ENCODE measurements at places on chromosomes 5 and 9.

- no peak for DNase-seq
Measured at GRCh38 chr9:94554439-94555331, at the start of gene PCAT7. TSS of gene PCAT7 (plus strand) at chr9:94555083.

GRCh38 chr5:172548311-172548731 is 92.7 kb upstream of the NEURL1B start:
- no peak for DNase-seq

DNA sequence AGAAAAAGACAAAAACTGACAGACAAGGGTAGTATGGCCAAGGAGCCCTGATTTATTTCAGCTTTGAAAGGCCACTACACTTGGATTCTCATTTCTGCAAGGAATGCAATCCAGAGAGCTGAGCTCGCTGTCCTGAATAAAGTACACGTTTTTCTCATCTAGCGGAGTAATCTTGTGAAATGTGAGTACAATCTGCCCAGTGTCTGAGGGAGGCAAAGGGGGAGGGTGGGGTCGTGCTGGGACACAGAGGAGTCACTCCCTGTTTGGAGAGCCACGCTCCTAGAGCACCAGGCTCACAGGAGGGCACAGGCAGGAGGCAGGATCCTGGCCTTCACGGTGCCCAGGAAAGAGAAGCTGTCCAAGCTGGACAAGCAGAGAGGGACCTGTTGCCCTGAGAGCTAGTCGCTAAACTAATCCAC is 51.0 kb upstream of the IFNK start:
- peak; percentile 40 for DNase-seq

- no peak for DNase-seq
Measured at GRCh38 chr9:78357165-78357873, 60.4 kb downstream of the PSAT1 start.

DNA sequence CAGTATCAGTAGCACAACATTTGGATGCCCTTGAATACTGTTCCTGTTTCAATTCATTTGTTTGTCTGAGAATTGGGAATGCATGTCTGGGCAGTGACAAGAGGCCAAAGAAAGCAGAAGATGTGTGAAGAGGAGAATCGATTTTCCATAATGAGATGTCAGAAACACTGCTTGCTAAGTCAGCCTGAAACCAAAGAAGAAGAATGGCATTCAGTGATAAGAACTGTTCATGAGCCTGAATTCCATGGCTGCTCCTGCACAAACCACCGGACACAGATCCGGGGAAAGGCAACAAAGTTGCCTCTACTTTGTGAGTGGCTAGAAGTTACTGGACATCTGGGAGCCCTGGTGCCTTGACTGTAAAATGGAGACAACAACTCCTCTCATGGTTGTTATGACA is 207.2 kb upstream of the RASEF start:
- no peak for DNase-seq

GRCh38 chr5:169146158-169146557 is 154.8 kb downstream of the SLIT3 start:
- no peak for DNase-seq

- DNase-seq = no peak
Measured at GRCh38 chr5:43007246-43007910, 32.7 kb downstream of the ANXA2R start.

Data from renal pelvis (tissue), 12 donors.